ENCODE measurements at places on chromosomes 16 and 17.

- DNase-seq, result peak; percentile 81
Measured at GRCh38 chr17:78253946-78254672, 22.7 kb downstream of the TMEM235 start.

- no peak for DNase-seq
Measured at GRCh38 chr17:79224476-79224875, 149.9 kb downstream of the ENGASE start.

- DNase-seq, result no peak
Measured at GRCh38 chr17:1150863-1151600, 28.7 kb downstream of the ABR start.

GRCh38 chr16:965036-965395 is 5.8 kb downstream of the LMF1 start:
- DNase-seq, result no peak

GRCh38 chr17:32855620-32856019 is 21.3 kb downstream of the MYO1D start:
- no peak for DNase-seq

All from stimulated activated CD4-positive, alpha-beta T cell treated with anti-CD3 and anti-CD28 coated beads, Interleukin-12 subunit alpha, Interleukin-12 subunit beta, amount 100 ng/mL, for 4 hours (primary cell).